ENCODE measurements at places on chromosomes 6 and 20.

- DNase-seq: no peak
These were observed 498 bp upstream of the PRDM1 start for GRCh38 chr6:106085692-106085983.

DNA sequence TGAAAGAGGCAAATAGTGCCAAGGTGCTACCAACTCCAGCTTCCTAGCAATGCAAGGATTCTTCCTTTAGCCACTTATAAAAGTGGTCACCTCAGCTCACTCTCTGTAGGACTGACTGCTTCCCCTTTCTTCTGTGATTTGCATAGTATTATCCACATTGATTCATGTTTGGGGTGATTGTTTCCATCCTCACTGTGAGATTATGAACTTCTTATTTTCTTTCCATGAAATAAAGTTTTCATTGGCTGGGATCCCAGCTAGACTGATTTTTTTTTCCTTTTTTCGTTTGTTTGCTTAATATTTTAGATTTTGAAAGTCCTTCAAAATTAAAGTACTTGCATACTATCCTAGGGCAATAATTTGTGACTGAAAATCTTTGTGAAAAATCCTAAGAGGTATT is 50.5 kb downstream of the EYA4 start:
- DNase-seq: no peak

GRCh38 chr6:125910527-125910926 is 46.0 kb upstream of the HINT3 start:
- DNase-seq: no peak

GRCh38 chr6:106253731-106254130 is 71.8 kb downstream of the ATG5 start:
- no peak for DNase-seq

DNA sequence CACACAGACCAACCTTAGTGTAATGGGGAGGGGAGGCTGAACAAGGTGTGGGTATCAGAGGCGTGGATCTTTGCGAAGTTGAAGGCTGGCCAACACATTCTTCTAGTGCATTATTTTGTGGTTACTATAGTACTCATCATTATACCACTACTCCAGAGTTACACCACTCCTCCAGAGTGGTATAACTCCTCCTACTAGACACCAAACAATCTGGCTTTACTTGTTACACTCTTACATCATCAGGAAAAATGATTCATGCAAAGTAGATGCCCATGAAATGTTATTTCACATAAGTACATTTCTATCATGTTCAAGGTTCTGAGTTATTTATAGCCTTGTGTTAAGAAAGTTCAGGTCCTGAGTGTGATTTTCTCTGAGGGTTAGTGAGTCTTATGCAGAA is 443.1 kb upstream of the OPRM1 start:
- DNase-seq: no peak

DNA sequence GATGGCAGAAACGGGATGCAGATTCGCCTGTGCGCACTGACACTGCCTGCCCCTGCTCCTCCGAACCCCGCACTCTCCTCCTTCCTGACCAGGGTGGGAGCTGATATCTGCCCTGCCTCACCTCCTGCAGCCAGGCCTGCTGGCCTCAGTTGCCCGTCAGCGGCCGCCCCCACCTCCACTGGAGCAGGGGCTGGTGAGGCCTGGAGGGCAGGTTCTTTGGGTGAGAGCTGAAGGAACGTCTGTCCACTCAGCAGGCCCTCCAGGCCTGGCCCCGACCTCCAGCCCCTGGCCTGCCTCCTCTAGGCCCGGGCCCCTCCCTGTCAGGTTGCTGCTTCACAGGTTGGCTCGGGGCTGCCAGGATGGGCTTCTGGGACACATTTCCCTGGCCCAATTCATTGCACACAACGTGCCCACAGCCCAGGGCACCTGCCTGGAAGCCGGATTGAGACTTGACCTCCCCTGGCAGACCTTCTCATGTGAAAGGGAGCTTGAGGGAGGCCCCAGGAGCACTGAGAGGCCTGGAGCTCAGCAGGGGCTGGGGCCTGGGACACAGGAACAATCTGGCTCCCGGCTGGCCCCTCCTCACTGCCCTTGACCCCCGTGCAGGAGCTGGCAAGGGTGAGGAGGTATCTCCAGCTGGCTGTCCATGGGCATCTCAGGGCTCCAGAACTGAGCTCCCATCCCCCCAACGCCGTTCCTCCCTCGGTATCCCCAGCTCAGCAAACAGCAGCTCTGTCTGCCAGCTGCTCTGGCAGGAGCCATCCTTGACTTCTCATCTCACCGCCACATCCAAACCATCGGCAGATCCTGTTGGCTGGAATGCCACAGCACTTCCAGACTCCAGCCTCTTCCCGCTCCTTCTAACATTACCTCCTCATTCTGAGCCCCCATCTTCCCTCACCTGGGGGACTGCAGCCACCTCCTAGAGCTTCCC is 39.5 kb downstream of the SPDEF start:
- no peak for DNase-seq

- no peak for DNase-seq
These were observed 67.4 kb upstream of the ASCC3 start for GRCh38 chr6:100948381-100949133.

GRCh38 chr6:3737149-3737830 is 14.2 kb downstream of the PXDC1 start:
- DNase-seq: no peak

DNA sequence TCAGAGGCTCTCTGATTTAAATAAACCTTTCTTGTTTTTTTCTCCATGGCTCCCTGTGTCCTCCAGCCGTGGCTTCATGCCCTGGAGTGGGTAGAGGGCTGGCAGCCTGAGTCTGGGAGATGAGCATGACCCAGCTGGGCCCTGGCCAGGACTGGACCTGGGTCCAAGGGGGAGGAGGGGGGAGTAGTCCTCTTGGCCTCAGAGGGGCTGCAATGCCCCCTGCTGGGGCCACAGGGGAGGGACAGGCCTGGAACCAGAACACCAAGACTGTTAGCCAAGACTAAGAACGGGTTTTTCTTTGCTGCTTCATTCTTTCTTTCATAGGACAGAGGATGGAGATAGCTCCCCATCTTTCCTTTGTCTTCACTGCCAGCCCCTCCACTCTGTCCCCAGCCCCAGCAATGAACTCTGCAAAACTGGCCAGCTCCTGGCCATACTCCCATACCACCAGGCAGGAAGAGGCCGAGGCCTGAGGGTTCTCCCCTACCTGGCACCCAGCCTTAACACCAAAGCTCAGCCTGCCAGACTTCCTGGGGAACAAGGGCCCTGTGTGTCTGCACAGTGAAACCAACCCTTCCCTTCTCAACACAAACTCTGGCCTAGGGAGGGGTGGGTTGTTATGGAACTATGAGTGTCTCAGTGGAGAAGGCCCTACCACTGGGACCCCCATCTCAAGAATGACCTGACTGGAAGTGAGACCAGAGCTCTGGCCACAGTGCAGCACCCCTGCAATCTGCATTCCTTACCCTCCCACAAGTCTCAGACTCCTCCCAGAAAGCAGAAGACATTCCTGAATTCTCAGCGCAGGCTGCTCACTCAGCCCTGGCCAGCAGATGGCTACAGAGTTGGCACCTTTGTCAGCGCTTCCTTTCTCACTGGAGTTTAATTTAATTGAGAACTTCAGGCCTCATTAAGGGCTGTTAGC is 11.0 kb downstream of the SLC29A1 start:
- DNase-seq: no peak

GRCh38 chr20:59042151-59042795 is at the start of gene PRELID3B:
PRELID3B (minus strand) TSS chr20:59042786; CDS start chr20:59042730, 56 bp downstream.
- no peak for DNase-seq

- no peak for DNase-seq
These were observed 80.3 kb downstream of the CDH26 start for GRCh38 chr20:60038400-60039008.

DNA sequence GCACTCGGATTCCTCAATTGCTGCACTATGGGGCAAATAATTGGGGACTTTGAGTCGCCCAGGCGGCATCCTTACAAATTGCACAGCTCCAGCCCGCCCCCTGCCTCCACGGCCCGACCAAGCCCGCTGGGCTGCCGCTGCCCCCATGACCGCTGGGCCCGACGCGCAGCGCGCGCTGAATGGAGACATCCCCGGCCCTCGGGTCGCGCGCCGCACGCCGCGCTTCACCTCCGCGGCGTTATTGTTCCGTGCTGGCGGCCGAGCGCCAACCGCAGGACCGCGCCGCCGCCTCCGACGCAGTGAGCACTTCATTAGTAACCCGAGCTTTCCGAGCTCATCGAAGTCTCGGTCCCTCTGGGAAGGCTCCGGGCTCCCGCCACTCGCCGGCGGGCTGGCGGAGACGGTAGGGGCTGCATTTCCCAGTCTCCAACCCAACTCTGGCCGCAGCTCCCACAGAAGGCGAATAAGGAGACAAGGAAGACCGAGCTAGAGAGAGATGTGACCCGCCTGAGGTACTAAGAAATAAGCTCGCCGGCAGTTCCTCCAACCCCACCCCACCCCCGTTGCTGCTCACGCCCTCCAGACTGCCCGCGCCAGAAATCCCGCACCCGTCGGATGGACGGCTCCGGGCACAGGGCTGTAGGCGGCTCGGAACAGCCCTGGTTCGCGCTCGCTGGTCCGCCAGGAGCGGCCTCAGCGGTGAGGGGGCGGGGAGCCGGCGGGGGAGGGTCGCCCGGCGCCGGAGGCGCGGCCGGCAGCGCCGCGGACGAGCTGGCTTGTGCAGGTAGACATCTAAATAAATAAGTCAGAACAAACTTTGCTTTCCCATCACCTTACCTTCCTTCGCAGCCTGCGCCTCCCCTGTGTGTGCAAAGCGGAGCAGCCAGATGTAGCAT is 703 bp downstream of the EPHA7 start:
- no peak for DNase-seq

DNA sequence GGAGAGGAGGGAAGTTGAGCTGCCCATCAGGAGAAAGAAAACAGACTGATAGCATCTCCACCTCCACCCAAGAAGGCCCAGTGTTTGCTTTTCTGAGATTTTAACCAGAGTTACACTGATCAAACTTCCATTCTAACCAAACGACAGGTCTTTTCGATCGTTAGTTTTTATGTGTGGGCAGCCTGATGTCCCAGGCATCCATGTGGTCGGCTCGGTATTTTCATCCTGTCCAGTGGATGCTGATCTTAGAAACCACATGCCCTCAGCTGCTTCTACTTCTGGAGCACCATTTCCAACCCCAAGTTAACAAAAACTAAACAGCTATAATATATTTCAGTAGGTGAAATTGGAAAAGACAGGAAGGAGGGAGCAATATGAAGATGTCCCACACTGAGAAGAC is 536.8 kb upstream of the JAG1 start:
- DNase-seq: no peak

DNA sequence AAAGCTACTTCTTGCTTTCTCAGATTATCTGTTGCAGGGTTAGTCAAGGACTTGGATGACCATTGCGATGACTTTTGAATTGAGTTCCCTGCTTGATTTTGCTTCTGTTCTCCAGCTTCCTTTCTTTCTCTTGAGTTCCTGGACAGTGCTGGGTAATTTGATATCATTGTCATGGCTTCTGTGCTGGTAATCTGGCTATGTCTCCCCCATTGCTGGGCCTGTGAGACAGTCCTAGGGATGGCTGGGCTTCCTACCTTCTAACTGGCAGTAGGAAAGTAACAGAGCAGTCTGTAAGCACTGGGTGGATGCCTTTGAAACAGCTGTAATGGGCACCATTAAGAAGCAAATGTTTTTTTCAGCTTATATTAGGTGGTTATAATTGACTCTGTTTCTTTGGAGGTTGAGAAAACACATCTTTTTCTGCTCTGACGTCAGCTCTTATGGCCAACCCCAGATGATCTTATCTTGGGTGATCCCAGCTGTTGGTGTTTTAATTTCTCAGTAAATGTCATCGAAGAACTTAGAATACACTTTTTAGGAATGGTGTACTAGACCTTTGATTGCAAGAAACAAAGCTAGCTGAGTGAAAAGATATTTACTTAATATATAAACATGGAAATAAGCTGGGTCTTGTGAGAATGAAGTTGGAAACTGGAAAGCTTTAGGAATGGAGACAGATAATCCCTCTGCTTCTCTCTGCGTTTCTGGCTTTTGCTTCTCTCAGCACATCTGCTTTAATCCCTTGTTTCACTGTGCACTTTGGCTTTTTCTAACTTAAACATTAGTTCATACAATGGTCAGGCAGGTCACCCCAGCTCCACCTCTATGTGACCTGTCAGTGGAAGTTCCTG is 195.0 kb upstream of the MAN1A1 start:
- no peak for DNase-seq

DNA sequence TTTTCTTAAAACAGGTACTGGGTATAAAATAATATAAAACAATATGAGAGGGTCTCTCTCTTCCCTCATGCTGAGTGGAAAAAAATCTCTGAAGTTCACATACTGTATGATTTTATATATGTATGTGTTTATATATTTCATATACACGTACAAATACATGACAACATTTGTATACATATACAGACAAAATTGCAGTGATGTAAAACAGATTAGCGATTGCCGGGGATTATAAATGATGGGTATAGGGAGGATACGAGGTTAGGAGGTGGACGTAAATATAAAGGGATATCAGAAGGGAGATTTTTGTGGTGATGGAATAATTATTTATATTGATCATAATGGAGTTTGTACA is 194.8 kb upstream of the PRSS16 start:
- DNase-seq: no peak

DNA sequence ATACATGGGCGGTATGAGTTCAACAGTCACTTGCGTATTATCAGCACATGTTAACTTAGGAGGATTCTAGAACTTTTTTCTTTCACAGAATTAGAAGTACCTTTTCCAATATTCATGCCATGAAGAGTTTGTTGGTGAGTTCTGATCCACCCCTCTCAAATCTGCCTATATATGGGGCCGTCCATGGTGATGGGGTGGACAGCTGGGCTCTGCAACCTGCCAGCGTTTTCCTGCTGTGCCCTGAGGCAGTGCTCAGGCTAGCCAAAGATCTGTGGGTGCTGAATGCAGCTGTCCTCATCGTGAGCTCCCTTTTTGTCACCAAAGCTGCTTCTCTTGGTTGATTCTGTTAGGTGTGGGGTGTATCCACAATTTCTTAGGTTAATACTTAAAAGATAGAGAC is 88.7 kb downstream of the THBS2 start:
- DNase-seq: no peak

DNA sequence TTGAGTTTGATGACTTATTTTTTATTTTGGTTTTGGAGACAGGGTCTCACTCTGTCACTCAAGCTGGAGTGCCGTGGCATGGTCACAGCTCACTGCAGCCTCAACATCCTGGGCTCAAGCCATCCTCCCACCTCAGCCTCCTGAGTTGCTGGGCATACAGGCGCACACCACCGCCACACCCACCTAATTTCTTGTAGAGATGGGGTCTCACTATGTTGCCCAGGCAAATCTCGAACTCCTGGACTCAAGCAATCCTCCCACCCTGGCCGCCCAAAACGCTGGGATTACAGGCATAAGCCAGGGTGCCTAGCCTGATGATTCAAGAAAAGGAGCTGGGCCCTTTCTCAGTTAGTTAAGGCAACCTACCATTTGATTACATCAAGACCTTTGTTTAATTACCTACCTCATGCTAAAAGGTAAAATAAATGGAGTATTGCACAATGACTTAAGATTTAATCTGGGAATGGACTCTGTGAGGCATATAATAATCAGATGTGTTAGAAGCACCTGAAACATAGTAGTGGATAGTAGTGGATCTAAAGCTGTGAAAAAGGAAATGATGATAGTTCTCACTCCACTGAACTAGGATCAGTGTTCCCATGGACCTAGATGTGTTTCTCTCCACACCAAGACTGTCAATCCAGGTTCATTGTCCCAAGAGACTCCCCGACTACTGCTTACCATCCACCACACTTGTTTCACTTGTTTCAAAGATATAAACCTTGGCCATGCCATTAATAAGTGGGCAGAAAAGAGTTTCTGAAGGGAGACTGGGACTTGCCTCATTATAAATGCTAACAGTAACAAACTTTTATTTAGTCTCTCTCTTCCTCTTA is 2.1 kb downstream of the TNFRSF21 start:
- DNase-seq: no peak

All from stimulated activated CD4-positive, alpha-beta T cell treated with anti-CD3 and anti-CD28 coated beads, Interleukin-1b, Interleukin-23, amount 100 ng/mL, for 1 hour (primary cell).